Vagina (tissue), 2 donors: ENCODE measurements at places on chromosomes 5 and 9. TPM values are rescaled to one million over a fixed set of nuclear protein-coding genes. Genes with fewer than 3 reads are reported as not detected.

DNA sequence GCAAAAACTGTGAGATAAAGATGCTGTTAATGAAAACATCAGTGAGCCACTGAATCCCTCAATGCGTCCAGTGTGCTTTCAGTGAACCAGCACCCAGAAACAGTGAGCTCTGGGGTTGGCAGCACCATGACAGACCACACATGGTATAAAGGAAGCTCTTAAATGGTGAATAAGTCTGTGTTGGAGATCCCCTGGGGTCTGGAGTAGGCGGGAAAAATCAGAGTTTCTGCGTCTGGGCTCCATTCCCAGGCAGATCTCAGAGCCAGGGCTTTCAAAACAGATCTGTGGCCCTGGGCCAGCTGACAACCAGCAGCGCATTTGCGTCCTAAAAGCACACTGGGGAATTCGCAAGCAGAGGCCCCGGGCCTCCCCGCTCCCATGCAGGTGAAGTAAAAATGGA, 233.5 kb downstream of the FRMD3 start:
- H3K4me1 ChIP-seq = peaks cover 12% of the 10 kb centered on the region
- H3K27ac ChIP-seq = no peak overlapping the region
- no peak for DNase-seq
- no peak overlapping the region for H3K4me3 ChIP-seq

DNA sequence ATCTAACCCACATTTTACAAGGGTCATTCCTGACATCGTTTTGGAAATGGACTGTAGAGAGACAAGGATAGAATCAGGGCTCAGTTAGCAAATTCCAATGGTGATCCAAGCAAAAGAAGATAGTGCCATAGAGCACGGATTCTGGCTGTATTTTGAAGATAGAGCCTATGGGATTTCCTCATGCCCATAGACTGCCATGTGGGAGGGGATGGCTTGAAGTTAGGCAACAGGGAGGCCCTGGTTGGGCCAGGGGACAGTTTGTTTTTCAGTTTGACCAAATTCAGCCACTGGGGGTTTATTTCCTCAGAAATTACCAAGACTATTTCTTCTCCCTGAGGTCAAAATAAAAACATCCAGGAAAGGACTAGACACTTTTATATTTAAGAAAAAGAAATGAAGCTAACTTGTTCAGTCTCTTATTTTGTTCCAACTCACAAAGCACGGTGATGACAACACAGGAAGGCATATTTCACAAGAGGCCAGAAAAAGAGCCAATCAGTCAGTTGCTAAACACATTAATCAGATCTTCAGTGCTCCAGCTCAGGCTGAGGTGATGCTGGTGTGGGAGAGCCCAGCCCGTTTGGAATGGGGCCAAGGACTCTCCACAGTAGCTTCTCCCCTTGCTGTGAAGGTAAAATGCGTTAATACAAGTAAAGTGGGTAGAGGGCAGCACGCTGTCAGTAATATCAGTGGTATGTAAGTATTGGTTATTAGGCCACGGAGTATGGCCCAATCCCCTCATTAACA, 4.4 kb upstream of the DCTN4 start:
- H3K36me3 ChIP-seq = no peaks in the 10 kb centered on the region
- peaks cover 4% of the 10 kb centered on the region for H3K4me1 ChIP-seq
- no peak for DNase-seq
- H3K4me3 ChIP-seq = no peak overlapping the region
- no peaks in the 10 kb centered on the region for H3K27me3 ChIP-seq

GRCh38 chr5:173513521-173513991, 102.9 kb downstream of the BOD1 start:
- H3K27ac ChIP-seq = no peak overlapping the region
- DNase-seq = no peak
- H3K36me3 ChIP-seq = no peaks in the 10 kb centered on the region
- H3K27me3 ChIP-seq = no peaks in the 10 kb centered on the region
- H3K4me1 ChIP-seq = no peaks in the 10 kb centered on the region
- H3K4me3 ChIP-seq = no peak overlapping the region

DNA sequence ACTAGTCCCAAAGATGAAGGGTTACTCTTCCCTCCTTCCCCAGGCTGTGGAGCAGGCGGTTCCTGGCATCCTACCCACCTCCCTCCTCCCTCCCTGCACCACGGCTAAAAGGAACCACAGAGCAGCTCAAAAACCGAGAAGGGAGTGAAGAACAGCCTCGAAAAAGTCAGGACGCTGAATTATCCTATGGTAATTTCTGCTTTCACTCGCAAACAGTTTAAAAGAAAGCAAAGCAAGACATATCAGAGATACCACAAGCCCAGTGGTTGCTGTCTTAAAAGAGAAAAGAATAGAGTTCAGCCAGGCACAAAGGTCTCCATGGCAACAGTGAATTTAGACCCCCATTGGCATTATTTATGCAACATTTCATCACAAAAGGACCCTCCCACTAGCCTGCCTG, 315.4 kb downstream of the CTNND2 start:
- DNase-seq = no peak
- no peak overlapping the region for H3K4me3 ChIP-seq
- no peaks in the 10 kb centered on the region for H3K4me1 ChIP-seq
- H3K36me3 ChIP-seq = no peaks in the 10 kb centered on the region

GRCh38 chr9:128892221-128892921, 10.4 kb downstream of the LRRC8A start:
- H3K36me3 ChIP-seq = no peaks in the 10 kb centered on the region
- H3K27ac ChIP-seq = peak overlapping the region; percentile 97
- H3K4me3 ChIP-seq = peak overlapping the region; percentile 18

GRCh38 chr9:33187519-33188218, 20.5 kb upstream of the B4GALT1 start:
- H3K27ac ChIP-seq = peak overlapping the region; percentile 63
- H3K27me3 ChIP-seq = no peaks in the 10 kb centered on the region
- no peak overlapping the region for H3K4me3 ChIP-seq
- peaks cover 56% of the 10 kb centered on the region for H3K4me1 ChIP-seq
- DNase-seq = no peak

DNA sequence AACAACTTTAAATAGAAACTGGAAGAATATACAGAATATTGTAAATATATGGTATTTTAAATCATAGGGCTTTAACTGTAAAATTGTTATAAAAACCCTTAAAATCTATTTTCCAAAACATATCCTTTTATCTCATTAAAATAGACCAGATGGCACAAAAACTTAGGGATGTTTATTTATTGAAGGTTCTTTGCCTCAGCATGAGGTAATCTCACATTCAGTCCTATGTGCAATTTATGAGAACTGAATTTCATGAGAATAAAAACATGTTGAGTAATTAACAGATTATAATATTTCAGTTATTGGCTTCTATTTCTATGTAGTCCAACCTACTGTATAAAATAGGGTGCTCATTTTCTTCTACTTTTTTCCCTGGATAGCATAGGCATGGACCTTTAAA, 329.2 kb upstream of the PRR16 start:
- H3K4me1 ChIP-seq = no peaks in the 10 kb centered on the region
- H3K4me3 ChIP-seq = no peak overlapping the region
- no peaks in the 10 kb centered on the region for H3K27me3 ChIP-seq
- H3K36me3 ChIP-seq = no peaks in the 10 kb centered on the region

FCN1 gene
- 1.7 TPM for total RNA-seq

IARS1 gene
- total RNA-seq = 63.8 TPM

SLC46A2 gene
- total RNA-seq = not detected

LECT2 gene
- not detected for total RNA-seq

CER1 gene
- not detected for total RNA-seq
